Cerebellum (tissue), 4 donors: ENCODE measurements at places on chromosomes 6 and 20.
A peak's percentile ranks its signal among the peaks of the same experiment; 100 is the strongest.

DNA sequence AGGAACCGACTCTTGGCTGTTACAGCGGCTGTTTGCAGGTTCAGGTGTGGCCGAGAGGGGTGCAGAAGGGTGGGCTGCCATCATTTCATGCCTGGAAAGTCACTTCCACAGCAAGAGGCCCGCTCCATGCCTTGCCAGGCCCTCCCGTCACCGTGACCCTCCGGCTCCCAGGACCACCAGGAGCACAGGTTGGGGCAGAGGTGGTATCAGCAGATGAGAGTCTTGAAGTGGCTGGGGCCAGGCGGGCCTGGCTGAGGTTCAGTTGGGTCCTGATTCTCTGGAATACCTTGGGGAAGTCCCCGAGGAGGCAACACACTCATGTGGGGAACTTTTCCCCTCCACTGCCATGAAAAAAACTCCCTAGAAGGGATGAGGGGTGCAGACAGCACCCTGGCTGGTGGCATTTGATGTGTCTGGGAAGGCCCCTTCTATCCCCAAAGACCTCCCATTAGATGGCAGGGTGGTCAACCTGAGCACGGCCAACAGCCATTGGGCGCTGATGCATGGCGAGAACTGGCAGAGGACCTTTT, 34.2 kb upstream of the IRF4 start:
- no peak for DNase-seq

- no peak for DNase-seq
These were observed 236.8 kb downstream of the LY86 start for GRCh38 chr6:6825193-6825784.

GRCh38 chr6:142954844-142955243, 9.9 kb upstream of the HIVEP2 start:
- DNase-seq = no peak

- no peak for DNase-seq
These were observed 3.1 kb downstream of the BPIFB4 start for GRCh38 chr20:33082546-33082945.

GRCh38 chr6:56292505-56293181, 45.3 kb upstream of the COL21A1 start:
- peak; percentile 33 for DNase-seq

GRCh38 chr6:10873374-10873773, 8.5 kb downstream of the GCM2 start:
- no peak for DNase-seq

DNA sequence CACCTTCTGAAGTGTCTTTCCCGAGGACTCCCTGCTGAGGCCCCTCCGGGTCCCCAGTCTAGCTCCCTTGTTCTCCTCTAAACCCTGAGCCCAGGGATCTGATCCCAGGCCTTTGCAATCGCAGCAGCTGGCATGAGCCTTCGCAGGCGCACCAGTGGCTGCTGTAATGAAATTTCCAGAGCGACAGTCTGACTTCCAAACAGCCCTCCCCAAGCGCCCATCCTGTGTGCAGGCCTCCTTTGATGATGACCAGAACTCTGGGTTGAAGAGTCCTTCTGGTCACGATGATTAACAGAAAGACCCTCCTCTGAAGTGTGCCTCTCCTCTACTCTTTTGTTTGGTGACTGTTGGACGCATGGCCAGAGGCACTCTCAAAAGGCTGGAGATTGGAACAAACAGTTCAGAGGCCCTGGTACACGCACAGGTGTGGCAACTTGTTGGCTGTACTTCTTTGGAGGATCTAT, 89.1 kb upstream of the MPC1 start:
- DNase-seq = no peak

DNA sequence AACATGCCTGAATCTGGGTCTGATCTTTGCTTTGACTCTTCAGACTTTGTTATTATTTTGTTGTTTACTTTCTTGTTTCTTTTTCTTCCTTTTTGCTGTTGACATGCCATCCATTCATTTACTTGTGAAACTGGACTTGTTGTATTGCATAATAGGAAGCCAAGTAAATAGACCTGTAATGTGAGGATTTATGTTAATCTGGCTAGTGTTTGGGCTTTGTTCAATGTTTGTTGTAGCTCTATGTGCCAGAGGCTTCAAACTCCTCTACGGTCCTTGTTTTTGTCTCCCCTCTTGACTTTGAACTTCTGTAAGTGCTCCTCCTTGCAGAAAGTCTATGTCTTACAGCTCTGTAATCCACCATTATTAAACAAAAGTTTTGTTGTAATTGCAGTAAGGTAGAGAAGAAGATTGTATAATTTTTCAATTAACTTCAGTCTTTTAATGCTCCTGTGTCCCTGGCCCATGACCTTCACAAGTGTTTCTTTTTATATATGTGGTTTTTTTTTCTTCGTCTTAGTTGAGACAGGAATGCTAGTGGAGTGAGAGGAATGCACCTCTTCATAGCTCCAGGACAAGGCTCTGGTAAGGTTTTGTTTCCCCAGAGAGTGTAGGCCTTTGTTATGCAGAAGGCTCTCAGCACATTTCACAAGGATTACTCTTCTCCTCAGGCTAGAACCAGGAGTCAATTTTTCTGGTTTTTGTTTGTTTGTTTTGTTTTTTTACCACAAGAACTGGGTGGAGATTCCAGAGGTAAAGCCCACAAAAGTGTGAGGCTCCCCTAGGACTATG, 1061.8 kb upstream of the CITED2 start:
- no peak for DNase-seq

DNA sequence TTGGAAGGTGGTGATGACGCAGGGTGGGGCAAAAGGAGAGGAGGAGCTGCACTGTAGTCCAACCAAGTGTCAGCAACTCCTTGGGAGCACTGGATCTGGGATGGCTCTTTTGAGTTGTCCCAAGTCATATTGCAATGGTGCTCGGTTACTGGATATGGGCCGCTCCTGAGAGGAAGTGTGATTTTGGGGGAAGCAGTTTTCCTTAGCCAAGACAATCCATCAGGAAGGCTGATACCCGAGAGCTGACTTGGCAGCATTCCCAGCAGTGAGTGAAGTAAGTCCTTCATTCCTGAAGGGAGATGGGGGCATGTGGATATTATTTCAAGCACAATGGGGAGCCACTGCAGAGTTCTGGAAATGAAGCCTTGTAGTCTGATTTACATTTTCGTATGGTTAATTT, 354.1 kb downstream of the RFPL4B start:
- DNase-seq = no peak
